ENCODE measurements at places on chromosomes 16 and 17. TPM values are rescaled to one million over a fixed set of nuclear protein-coding genes. Genes with fewer than 3 reads are reported as not detected.

DNA sequence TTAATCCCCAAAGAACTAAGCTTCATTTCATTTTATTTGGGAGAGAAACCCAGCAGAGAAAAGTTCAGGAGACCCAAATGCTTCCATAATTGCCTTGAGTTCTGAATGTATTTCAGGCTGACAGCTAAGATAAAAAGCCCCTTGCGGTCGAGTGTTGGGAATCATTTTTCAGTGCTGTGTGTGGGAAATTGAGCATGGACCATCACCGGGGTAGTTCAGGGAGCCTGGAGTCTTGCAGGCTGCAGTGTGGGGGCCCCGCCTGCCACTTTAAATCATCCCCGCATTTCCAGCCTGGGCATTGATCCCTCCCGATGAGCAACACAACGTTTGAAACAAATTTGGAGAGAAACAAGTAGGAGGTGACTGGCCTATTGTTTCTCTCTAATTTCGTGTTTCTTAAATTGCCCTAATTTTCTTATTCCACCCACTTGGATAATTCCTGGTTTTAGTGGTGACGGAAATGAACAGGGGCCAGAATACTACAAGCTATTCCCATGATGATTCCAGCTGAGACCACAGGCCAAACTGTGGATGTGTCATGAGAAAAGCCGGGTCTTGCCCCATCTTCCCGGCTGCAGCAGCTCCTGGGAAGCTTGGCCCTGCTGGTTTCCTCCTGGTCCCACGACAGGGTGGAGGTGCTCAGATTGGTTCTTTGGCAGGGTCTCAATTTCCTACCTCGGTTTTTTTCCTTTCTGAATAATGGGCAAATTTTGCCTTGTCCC lies 75.1 kb downstream of the FOXL1 start:
- H3K36me3 ChIP-seq, result no peaks in the 10 kb centered on the region
- H3K4me1 ChIP-seq, result peaks cover 30% of the 10 kb centered on the region
- no peak overlapping the region for H3K4me3 ChIP-seq
- H3K27me3 ChIP-seq, result no peaks in the 10 kb centered on the region
- no peak overlapping the region for H3K27ac ChIP-seq

DNA sequence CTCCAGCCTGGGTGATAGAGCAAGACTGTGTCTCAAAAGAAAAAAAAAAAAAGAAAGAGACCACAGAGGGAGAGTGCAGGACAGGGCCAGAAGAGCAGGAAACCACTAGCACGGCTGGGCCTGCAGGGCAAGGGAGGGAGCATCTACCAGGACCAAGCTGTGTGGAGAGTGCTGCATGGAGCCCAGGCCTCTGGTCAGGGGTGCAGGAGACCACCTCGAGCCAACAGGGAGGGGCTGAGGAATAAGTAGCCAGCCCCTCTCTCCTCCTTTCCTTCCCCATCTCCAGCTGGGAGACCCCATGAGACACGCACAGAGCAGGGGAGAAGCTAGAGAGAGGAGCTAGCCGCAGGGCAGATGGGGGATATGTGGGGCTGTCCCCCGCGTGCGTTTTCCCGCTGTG lies 67.0 kb upstream of the DNAH17 start:
- H3K36me3 ChIP-seq, result no peaks in the 10 kb centered on the region
- no peak overlapping the region for H3K27ac ChIP-seq
- DNase-seq, result no peak
- H3K4me3 ChIP-seq, result no peak overlapping the region
- no peaks in the 10 kb centered on the region for H3K27me3 ChIP-seq
- no peaks in the 10 kb centered on the region for H3K4me1 ChIP-seq

CD300H gene
- total RNA-seq, result not detected

- peaks cover 17% of the 10 kb centered on the region for H3K27me3 ChIP-seq
- no peaks in the 10 kb centered on the region for H3K36me3 ChIP-seq
- no peak for DNase-seq
Observed at GRCh38 chr16:68739964-68740627, 3.0 kb downstream of the CDH1 start.

GRCh38 chr17:44906763-44907728 lies 7.8 kb upstream of the EFTUD2 start:
- no peak overlapping the region for H3K4me3 ChIP-seq
- no peaks in the 10 kb centered on the region for H3K27me3 ChIP-seq
- no peaks in the 10 kb centered on the region for H3K36me3 ChIP-seq

ABCA10 gene
- 1.8 TPM for total RNA-seq

DNA sequence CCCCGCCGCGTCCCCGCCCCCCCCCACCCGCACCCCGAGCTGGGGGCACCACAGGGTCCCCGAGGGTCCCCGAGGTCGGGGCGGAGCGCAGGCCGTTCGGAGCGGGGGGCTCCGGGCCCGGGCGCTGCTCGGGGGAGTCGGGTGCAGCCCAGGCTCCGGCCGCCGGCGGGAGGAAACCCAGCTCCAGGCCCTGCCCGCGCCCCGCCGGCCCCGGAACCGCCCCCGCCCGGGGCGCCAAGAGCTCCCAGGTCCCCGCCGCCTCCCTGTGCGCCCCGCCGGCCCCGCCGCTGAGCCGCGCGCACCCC lies 33.2 kb upstream of the RPH3AL start:
- H3K27ac ChIP-seq, result no peak overlapping the region
- no peak overlapping the region for H3K4me3 ChIP-seq
- H3K27me3 ChIP-seq, result peaks cover 11% of the 10 kb centered on the region
- DNase-seq, result no peak
- no peaks in the 10 kb centered on the region for H3K36me3 ChIP-seq
- H3K4me1 ChIP-seq, result peaks cover 32% of the 10 kb centered on the region

DNA sequence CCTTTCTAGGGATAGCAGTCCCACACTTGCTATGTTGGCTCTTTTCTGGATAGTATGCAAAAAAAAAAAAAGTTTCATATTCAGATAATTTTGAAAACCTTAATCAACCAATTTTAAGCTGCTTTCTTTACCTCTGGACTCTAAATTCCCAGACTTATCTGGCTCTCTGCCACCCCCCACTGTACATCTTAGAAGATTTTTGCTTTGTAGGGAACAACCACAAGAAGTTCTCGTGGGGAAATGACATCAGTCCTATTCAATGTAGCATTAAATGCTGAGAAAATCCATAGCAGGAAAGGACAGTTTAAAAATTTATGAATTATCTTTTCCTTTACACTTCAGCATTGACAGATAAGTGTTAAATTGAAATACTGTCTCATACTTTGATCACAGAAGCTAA lies 562.7 kb upstream of the HSBP1 start:
- H3K36me3 ChIP-seq, result no peaks in the 10 kb centered on the region
- no peak overlapping the region for H3K4me3 ChIP-seq
- H3K27ac ChIP-seq, result no peak overlapping the region
- peaks cover 2% of the 10 kb centered on the region for H3K4me1 ChIP-seq

HBQ1 gene
- total RNA-seq, result not detected

- H3K4me1 ChIP-seq, result peaks cover 18% of the 10 kb centered on the region
- no peak overlapping the region for H3K27ac ChIP-seq
- H3K4me3 ChIP-seq, result no peak overlapping the region
- H3K27me3 ChIP-seq, result no peaks in the 10 kb centered on the region
- DNase-seq, result no peak
- no peaks in the 10 kb centered on the region for H3K36me3 ChIP-seq
Observed at GRCh38 chr16:56261656-56262055, 70.4 kb downstream of the GNAO1 start.

DNA sequence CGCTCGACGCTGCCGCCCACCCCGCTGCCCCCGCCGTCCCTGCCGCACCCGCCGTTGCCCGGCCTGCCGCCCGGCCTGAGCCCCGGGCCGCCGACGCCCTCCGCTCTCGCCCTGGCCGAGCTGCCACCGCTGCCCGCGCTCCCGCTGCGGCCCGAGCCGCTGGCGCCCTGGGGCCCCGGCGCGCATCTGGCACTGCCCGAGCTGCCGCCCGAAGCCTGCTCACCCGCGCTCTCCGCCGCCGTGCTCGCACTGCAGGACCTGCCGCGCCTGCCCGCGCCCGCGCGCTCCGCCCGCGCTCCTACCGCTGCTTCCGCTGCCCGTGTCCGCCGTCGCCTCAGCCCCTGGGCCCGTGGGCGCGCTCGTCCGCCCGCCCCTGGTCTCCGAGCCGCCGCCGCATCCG lies 8.4 kb upstream of the CLDN9 start:
- no peak for DNase-seq
- H3K27ac ChIP-seq, result no peak overlapping the region
- H3K27me3 ChIP-seq, result peaks cover 49% of the 10 kb centered on the region
- no peaks in the 10 kb centered on the region for H3K36me3 ChIP-seq
- peaks cover 1% of the 10 kb centered on the region for H3K4me1 ChIP-seq

DNA sequence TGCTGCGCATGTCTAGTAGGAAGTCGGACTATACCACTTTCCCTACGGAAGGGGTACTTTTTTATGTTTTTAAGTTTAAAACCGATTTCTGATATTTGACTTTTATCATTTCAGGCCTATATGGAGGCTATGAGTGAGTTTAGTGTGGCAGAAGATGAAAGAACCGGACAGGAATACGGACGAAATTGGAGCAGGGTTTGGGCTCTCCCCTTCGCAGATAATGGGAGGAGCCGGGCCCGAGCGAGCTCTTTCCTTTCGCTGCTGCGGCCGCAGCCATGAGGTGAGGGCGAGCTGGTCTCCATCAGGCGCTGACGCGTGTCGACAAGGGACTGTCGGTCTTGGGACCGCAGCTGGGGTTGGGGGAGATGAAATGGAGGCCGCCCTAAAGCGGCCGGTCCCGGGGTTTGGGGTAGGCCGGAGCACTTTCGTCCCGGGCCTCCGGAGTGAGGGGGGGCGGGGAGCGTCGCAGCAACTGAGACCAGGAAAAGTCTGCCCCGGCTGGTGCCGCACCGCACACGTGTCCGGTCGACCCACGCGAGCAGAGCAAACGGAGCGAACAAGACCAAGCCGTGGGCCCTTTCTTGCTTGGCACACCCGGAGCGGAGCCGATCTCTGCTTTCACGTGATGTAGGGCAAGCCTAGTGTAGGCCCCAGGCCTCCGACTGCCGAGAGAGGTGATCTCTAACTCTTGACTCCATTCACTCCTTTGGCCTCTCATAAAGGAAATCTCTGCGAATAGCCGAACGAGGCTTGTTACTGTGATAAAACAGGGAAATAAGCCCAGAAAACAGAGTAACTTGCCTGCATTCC lies at the start of gene RPL19:
TSS of gene RPL19 (plus strand) at position 214 of the 810 bp plus-strand sequence. CDS start at position 276, 62 bp downstream.
- H3K4me1 ChIP-seq, result peaks cover 44% of the 10 kb centered on the region
- H3K4me3 ChIP-seq, result peak within 1 kb of the TSS; percentile 96
- H3K36me3 ChIP-seq, result peaks cover 28% of the 10 kb centered on the region
- no peaks in the 10 kb centered on the region for H3K27me3 ChIP-seq

- DNase-seq, result no peak
- no peaks in the 10 kb centered on the region for H3K27me3 ChIP-seq
- H3K36me3 ChIP-seq, result no peaks in the 10 kb centered on the region
- H3K27ac ChIP-seq, result no peak overlapping the region
- peaks cover 58% of the 10 kb centered on the region for H3K4me1 ChIP-seq
- H3K4me3 ChIP-seq, result no peak overlapping the region
Observed at GRCh38 chr16:85606904-85607303, 6.2 kb upstream of the GSE1 start.

DNA sequence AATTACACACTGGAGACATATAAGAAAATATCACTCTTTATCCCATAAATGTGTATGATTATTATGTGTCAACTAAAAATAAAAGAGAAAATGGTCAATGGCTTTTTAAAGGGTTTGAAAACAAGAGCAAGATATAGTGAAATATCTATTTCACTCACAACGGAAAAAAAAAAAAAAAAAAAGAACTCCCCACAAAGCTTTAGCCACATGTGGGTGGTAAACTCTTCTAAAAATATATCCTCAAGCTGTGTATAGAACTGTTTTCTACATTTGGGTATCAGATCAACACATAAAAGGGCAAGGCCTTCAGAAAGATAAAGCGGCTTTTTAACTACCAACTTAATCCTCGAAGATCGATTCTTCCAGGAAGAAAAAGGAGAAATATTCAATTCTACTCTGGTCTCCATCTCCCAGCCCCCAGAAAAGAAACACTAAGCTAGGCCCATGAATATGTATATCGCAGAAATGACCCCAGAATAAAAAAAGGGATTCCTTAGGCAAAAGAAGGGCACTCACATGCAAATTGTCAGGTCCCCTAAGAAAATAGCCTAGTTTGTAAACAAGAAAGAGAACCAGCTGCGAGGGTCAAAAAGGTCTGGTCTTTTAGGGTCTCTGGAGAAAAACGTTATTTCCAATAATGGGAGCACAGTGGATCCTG lies 4.4 kb downstream of the LITAF start:
- DNase-seq, result no peak
- H3K4me1 ChIP-seq, result peaks cover 55% of the 10 kb centered on the region
- peaks cover 11% of the 10 kb centered on the region for H3K36me3 ChIP-seq

KRTAP1-1 gene
- not detected for total RNA-seq

Measured in osteocyte (in vitro differentiated cells).